ENCODE measurements at places on chromosomes 7 and 10.

GRCh38 chr10:102785818-102786217 lies 42.1 kb downstream of the WBP1L start:
- DNase-seq = no peak

- DNase-seq = peak; percentile 49
Measured at GRCh38 chr7:156892081-156892800, 742 bp downstream of the LMBR1 start.

GRCh38 chr10:88383276-88383675 lies 199.8 kb downstream of the RNLS start:
- DNase-seq = no peak

DNA sequence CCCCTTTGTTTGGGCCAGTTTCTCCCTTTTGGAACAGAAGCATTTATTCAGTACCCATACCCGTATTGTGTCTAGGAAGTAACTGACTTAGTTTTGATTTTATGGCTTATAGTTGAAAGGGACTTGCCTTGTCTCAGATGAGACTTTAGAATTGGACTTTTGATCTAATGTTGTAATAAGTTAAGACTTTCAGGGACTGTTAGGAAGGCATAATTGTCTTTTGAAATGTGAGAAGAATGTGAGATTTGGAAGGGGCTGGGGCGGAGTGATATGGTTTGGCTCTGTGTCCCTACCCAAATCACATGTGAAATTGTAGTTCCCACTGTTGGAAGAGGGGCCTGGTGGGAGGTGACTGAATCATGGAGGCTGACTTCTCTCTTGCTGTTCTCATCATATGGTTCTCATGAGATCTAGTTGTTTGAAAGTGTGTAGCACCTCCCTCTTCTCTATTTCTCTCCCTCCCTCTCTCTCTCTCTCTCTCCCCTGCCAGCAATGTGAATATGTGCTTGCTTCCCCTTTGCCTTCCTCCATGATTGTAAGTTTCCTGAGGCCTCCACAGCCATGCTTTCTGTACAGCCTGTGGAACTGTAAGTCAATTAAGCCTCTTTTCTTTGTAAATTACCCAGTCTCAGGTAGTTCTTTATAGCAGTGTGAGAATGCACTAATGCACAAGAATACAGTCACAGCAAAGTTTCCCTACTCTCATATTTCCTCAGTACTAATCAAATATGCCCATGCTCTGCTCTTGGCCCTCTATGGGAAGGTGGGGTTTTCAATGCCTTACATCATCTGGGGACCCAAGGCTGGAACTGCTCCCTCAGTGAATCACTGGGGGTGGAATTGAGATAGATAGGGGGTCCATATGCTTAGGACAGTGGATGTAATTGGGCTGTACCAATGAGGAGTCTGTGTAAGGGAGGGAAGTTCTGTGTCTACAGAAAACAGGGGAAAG lies 17.2 kb upstream of the AKR1C1 start:
- DNase-seq = no peak

DNA sequence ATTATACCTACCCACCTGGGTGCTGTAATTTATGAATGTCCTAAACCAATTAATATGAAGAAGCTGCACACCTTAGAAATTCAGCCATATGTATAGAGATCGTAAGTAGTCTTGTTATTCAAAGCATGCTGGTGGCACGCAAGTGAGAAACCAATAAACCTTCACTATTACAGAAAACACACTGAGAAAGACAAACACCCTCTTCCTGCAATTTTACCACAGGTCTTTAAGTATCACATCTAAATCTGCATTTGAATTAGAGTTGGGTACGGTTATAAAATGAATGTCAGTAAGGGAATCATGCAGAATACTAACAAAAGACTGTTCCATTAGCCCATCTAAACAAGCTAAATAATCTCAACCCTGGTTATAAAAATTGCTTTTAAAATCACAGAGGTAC lies 33.8 kb downstream of the CCNJ start:
- DNase-seq = no peak

GRCh38 chr7:115707258-115708012 lies 323.1 kb downstream of the TFEC start:
- no peak for DNase-seq

DNA sequence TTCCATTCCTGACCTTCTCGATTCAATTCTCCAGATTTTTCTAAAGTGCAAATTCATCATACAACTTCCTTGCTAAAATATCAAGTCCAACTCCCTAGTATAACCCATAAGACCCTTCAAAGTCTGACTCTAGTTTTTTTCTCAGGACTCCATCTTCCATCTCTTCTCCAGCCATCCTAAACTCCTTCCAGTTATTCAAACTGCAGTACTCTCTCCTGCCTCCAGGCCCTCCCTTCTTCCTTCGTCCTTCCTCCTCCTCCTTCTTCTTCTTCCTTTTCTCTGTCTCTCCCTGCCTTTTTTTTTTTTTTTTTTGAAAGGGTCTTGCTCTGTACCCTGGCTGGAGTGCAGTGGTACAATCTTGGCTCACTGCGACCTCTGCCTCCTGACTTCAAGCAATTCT lies 111.9 kb downstream of the RELN start:
- no peak for DNase-seq

DNA sequence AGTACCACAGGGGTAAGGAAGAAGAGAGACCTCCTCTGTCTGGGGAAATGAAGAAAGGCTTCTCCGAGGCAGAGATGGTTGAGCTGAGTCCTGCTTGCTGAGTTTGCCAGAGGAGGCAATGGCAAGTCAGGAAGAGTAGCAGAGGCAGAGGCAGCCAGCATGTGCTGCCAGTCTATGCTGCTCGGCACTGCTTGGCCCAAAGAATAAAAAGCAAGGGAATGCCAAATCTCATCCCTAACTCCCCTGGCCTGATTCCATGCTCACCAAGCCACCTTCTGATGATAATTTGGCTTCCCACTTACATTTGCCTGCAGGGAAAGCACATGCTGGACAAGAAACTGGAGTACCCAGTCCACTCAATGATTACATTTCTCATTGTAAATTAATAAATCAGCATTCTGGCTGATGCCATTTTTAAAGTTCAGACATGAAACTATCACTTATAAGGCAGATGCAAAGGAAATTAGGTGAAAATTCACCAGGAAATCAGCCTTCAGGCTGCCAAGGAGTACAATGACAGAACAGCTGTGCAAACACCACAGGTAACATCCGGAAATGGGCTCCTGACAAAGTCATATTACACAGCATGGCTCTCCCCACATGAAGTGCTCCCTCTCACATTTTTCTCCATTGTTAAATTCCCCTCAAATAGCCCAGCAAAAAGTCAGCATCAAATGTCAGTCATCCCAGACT lies 245.9 kb downstream of the MTERF1 start:
- DNase-seq = no peak

GRCh38 chr10:66698069-66698468 lies 227.8 kb upstream of the LRRTM3 start:
- no peak for DNase-seq

DNA sequence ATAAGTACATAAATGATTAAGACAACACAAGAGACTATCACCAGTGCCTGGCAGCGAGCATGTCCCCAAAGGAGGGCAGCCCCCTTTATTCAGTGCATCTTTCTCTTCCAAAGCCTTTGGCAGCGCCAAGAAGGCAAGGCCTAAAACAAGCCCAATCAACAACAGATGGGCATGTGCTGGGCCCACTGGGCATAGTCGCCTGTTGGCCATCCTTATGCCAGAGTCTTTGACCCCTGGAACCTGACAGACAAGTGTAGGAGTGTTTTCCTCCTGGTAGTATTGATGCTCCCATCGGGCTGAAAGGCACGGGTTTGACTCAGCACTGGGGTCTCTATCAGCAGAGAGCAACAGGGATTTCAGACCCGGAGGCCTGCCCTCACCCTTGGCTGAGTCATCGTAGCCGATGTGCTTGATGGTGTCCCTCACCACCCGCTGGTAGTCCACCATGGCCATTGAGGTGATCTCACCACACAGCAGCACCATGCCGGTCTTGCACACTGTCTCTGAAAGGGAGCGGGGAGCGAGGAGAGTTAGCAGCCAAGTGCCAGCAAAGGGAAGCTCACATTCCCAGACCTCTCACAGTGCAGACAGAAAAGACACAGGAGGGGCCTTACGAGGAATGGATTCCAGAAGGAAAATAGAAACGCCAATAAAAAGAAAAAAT lies 5.8 kb downstream of the MAT1A start:
- no peak for DNase-seq

- no peak for DNase-seq
Measured at GRCh38 chr7:46343802-46344201, 422.7 kb upstream of the IGFBP3 start.

DNA sequence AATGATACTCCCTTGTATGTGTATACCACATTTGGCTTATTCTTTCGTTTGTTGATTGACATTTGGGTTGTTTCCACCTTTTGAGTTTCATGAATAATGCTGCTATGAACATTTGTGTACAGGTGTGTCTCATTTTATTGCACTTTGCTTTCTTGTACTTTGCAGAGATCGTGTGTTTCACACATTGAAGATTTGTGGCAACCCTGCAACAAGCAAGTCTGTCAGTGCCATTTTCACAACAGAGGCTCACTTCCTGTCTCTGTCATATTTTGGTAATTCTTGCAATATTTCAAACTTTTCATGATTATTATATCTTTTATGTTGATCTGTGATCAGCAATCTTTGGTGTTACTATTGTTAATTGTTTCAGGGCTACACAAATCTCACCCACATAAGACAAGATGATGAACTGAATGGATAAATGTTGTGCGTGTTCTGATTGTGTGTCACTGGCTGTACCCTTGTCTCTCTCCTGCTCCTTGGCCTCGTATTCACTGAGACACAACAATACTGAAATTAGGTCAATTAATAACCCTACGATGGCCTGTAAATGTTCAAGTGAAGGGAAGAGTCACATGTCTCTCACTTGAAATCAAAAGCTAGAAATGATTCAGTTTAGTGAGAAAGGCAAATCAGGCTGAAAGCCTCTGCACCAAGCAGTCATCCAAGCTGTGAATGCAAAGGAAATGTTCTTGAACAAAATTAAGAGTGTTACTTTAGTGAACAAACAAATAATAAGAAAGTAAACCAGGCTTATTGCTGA lies 133.6 kb upstream of the JCAD start:
- no peak for DNase-seq

DNA sequence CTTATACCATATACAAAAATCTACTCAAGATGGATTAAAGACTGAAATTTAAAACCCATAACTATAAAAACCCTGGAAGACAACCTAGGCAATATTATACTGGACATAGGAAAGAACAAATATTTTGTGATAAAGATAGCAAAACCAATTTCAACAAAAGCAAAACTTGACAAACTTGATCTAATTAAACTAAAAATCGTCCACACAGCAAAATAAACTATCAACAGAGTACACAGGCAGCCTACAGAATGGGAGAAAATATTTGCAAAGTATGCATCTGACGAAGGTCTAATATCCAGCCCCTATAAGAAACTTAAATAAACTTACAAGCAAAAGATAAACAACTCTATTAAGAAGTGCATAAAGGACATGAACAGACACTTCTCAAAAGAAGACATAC lies 240.1 kb downstream of the HGF start:
- DNase-seq = no peak

- no peak for DNase-seq
Measured at GRCh38 chr7:56091591-56091990, 1.2 kb downstream of the PHKG1 start.

DNA sequence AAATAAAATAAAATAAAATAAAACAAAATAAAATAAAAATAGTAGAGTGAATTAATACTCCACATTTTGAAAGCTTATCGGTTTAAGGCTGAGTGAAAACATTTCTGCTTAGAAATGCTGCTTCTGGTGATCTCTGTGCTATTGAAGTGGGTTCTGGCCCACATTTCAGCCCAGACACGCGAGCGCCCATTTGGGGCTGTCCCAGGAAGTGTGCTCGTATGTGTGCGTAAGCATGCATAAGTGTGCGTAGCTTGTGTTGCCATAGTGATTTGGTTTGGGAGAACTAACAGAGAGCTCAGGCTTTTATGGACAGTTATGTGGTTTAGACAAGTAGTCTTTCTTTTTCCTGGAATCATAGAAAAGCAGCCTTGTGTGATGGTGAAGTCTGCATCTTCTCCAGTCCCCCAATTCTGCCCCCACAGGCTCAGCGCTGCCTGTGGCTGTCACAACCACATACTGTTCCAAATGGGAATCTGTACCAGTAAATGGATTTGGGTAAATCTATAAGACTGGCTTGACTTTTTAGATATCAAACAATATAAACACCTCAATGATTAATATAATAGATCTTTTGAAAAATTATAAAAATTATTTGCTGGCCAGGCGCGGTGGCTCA lies 29.8 kb upstream of the PURB start:
- peak; percentile 39 for DNase-seq

DNA sequence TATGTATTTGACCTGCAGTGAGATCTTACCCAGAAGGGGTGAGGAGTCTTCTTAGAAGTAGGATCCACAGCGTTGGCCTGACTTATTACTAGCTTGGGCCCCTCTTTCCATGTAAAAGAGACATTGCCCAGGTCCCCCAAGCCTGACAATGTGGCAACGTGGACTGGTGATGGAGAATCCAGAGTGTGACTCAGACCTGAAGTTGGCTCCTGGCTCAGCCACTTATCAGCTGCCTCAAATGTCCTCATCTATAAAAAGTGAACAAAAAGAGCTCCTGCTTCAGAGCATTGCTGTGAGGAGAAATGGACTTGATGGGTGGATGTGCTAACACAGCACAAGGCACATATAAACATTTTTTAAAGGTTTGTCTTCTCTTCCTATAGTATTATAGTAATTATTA lies 35.4 kb upstream of the TECTB start:
- DNase-seq = no peak

- DNase-seq = no peak
Measured at GRCh38 chr7:151659219-151659618, 139.5 kb upstream of the RHEB start.

- DNase-seq = no peak
Measured at GRCh38 chr10:127974911-127975310, 68.0 kb downstream of the PTPRE start.

- DNase-seq = no peak
Measured at GRCh38 chr10:118256825-118257570, 85.1 kb downstream of the FAM204A start.

DNA sequence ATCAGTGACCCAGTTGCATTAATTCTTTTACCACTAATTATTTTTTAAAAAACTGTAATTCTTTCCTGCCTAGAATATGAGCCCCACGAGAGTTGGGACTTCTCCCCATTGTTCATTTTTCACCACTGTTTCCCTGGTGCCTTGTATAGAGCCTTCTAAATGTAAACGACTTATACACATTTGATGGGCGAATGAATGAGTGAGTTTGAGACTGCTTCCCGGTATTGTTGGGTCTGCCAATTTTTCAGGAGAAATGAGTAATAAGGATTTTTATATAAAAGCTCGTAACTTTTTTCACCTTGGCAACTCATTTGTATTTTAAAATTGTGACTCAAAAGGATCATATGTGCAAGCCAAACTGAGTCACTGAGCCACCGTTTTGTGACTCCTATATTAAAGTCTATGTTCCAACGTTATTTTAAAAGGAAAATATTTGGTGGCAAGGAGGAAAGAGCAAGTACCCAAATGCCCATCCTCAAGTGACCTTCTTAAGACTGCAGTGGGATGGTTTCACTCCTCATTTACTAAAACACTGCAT lies 621.3 kb downstream of the KCNMA1 start:
- no peak for DNase-seq

DNA sequence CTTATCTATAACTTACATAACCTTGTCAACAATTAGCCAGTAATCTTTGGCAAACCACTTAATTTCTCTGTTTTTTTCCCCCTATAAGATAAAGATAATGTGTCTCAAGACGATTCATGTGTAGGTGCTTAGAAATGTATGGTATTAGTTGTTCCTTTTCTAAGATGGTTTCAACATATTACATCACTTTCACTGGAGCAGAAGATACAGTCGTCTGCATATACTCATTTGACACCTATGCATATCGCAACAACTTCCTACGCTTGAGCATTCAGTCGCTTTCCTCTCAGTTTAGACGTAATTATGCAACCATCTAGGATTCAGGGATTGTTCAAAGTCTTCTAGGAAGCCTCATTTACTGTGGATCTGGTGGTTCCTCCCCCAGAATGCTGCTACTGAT lies 396.7 kb downstream of the PHTF2 start:
- no peak for DNase-seq

Data from stimulated activated CD4-positive, alpha-beta T cell treated with anti-CD3 and anti-CD28 coated beads, TNF-alpha, amount 100 ng/mL, for 4 hours (primary cell).